Activated CD4-positive, alpha-beta T cell treated with anti-CD3 and anti-CD28 coated beads, Interleukin-2, amount 10 ng/mL, durations not matched to agents 24 days and 14 days (primary cell): ENCODE measurements at places on chromosomes 4 and X.

DNA sequence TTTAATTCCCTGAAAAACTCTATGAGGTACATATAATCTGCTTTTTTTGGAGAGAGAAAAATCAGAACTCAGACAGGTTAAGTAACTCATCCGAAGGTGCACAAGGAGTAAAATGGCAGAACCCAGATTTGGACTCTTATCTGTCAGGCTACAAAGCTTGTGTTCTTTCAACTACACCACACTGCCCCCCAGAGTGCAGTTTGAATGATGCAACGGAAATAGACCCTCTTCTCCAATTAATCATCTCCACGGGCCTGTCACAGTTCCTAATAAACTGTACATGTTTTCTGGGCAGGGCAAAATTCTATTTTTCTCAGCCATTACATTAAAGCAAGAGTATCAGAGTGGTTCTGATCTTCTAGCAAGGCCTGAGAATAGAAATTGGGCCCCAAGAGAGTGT is 35.3 kb upstream of the DCX start:
- peak; percentile 51 for DNase-seq

DNA sequence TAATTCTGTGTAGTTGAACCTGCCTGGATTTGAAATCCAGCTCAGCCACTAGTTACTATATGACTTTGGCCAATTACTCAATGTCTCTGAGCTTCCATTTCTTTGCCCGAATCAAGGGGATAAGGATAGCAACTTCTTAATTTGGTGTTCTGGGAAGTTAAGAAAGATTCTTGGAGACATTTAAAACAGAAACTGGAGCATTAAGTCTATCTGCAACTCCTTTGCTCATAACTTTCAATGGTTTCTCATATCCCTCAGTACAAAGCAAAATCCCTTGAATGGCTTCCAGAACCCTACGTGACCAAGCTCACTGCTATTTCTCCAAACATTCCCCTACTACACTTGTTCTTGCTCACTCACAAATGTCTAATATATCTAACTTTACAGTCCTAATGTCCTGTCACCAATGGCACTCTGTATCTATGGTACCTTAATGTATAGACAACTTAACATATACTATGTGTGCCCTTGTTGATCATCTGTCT is 849.1 kb upstream of the SLIT2 start:
- DNase-seq: no peak

DNA sequence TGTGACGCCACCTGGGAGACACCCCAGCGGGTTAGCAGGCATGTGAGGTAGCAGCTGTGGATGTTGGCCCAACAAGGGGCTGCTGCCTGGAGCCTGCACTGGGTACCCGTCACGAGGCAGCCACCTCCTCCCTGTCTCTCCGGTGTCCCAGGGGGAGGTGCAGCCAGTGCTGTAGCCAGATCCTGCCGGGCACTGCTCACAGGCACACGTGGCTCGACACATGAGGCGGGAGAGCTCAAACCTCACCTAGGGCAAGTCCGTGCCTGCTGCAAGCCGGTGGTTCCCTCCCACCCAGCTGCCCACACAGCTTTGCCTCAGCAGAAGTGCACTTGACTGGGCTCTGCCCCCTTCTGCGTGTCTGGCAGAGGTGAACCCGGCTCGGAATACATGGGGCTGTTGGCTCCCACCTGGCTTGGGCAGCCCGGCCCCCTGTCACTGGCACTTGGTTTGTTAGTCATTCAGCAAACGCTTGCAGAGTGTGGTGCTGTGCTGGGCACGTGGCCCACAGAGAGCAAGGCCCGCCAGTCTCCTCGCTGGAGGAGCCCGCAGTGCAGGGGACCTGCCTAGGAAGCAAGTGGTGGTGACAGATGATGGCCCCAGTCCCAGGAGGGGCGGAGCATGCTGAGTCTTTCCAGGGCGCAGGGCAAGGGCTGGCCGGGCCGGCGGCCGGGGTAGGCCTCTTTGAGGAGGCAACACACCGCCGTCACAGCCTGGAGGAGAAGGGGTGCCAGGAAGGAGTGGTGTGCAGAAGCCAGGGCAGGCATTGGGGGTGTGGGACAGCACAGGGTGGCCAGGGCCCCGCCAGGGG is 10.1 kb upstream of the SH3TC1 start:
- DNase-seq: no peak

GRCh38 chrX:72568406-72569092 is 4.1 kb downstream of the HDAC8 start:
- DNase-seq: no peak

DNA sequence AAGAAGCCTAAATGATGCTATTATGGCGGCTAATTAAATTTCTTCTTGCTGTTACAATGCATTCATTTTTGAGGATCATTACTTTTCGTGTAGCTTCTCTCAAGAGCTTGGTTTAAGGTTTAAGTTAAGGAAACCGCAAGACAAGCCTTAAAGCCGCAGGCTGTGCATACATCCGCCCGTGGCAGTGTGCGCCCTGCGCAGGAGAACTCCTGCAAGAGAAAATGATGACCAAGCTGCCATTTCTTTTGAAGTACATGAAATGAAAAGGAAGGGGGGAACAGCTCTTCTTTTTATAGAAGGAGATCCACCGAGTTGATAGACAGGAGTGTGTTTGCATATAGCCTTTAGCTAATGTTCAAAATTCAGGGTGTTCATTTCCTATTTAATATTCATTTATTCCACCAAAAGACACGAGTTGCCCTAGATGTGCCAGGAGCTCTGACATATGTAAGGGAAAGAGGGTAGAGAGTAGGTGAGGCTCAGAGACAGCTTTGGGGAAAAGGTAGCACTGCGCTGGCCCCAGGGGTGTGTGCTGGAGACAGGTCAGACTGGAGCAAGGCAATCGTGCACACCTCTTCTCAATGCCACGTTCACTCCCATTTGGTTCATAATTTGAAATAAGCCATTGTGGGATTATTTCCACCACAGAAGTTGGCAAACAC is 112.1 kb upstream of the LDB2 start:
- no peak for DNase-seq

DNA sequence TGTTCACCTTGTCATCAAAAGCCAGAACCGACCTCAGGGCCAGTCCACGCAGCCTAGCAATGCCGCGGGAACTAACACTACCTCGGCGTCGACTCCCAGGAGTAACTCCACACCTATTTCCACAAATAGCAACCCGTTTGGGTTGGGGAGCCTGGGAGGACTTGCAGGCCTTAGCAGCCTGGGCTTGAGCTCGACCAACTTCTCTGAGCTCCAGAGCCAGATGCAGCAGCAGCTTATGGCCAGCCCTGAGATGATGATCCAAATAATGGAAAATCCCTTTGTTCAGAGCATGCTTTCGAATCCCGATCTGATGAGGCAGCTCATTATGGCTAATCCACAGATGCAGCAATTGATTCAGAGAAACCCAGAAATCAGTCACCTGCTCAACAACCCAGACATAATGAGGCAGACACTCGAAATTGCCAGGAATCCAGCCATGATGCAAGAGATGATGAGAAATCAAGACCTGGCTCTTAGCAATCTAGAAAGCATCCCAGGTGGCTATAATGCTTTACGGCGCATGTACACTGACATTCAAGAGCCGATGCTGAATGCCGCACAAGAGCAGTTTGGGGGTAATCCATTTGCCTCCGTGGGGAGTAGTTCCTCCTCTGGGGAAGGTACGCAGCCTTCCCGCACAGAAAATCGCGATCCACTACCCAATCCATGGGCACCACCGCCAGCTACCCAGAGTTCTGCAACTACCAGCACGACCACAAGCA is 898 bp downstream of the UBQLN2 start:
- DNase-seq: peak; percentile 69

- DNase-seq: no peak
Observed at GRCh38 chrX:36986231-36986630, 21.9 kb upstream of the FAM47C start.

DNA sequence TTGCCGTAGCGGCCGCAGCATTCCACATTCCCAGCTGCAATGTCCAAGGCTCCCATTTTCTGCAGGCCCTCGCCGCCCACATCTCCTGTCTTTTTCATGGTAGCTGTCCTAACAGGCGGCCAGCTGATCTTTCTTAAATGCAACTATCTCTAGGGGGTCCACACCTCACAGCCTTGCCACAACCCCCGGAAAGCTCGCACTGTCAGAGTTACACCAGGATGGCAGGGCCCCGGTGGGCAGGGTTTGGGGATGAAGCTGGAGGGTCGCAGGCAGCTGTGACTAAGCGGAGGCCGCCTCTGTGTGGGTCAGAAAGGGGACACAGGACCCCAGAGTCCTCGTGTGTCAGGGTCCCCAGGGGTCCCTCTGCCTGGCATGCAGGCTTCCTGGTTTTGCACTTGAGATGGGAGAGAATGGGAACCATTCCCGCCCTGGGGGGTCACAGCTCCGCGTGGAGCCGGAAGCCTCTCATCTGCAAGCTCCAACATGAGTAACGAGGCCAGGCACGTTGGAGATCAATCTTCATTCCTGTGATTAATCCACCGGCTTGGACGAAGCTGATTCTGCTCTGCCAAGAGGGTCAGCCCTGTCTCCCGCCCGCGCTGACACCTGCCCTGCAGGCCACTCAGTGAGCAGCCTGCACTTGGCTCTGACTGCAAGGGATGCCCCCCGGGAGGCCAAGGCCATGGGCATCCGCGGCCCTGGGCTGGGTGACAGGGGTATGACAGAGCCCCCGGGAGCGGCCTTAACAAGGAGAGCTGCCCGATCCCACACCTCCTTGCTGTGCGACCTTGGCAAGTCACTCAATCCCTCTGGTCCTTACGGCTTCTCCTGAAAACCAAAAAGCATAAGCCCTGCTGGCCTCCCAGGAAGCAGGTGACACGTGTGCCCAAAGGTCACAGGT is 97.9 kb downstream of the ADRA2C start:
- DNase-seq: no peak

GRCh38 chr4:85767649-85768048 is 292.7 kb downstream of the ARHGAP24 start:
- DNase-seq: no peak

- peak; percentile 82 for DNase-seq
Observed at GRCh38 chr4:147518846-147519767, 38.2 kb downstream of the EDNRA start.

GRCh38 chrX:126723881-126724280 is 95.6 kb upstream of the PRR32 start:
- DNase-seq: no peak

GRCh38 chr4:79492148-79492547 is 84.1 kb upstream of the GK2 start:
- no peak for DNase-seq

- peak; percentile 78 for DNase-seq
Observed at GRCh38 chrX:104343428-104344129, 88.8 kb upstream of the ESX1 start.

DNA sequence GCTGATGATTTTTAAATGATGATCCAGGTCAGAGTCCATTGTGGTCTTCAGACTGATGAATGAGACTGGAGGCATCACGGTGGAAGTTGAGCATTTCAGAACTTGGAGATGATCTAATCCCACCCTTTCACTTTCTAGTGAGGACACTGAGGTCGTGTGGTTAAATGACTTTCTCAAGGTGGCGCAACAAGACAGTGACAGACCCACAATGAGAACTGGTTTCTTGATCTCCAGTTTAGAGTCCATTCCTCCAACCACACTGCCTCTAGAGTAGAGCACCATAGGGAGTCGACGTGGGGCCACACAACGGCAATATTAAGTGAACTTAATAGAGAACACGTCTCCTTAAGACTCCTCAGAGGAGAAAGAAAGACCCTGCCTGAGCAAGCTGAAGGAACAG is 381.0 kb downstream of the UNC5C start:
- DNase-seq: no peak

GRCh38 chr4:81470456-81471297 is 1.0 kb downstream of the RASGEF1B start:
- peak; percentile 81 for DNase-seq

GRCh38 chrX:46408553-46409407 is 136.4 kb downstream of the ZNF674 start:
- DNase-seq: peak; percentile 85
